ENCODE measurements at places on chromosomes 3 and 15.

DNA sequence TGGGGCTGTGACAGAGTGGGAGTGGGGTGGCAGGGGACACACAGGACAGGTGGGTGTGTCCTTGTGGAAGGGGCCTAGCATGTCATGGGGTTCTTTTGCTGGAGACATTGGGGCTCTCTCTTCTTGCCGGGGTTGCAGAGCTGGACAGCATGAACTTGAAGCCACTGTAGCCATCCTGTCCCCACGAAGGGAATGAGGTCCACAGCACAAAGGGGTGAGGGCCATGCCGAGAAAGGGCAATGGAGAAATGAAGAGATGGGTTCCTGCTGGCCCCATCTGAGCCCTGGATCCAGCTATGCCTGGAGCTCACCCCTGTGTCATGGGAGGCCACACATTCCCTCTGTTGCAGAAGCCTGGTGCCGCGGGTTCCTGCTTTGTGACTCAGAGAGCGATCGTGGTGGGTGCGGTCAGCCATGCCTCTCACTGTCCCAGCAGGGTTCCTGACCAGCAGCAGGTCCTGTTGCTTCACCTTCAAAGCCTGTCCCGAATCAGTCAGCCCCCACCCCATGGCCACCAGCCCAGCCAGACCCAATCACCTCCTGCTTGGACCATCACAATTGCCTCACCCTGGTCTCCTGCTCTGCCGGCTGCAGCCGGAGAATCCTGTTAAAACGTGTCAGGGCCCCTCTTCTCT is 50.0 kb downstream of the DNAJB8 start:
- DNase-seq: no peak

DNA sequence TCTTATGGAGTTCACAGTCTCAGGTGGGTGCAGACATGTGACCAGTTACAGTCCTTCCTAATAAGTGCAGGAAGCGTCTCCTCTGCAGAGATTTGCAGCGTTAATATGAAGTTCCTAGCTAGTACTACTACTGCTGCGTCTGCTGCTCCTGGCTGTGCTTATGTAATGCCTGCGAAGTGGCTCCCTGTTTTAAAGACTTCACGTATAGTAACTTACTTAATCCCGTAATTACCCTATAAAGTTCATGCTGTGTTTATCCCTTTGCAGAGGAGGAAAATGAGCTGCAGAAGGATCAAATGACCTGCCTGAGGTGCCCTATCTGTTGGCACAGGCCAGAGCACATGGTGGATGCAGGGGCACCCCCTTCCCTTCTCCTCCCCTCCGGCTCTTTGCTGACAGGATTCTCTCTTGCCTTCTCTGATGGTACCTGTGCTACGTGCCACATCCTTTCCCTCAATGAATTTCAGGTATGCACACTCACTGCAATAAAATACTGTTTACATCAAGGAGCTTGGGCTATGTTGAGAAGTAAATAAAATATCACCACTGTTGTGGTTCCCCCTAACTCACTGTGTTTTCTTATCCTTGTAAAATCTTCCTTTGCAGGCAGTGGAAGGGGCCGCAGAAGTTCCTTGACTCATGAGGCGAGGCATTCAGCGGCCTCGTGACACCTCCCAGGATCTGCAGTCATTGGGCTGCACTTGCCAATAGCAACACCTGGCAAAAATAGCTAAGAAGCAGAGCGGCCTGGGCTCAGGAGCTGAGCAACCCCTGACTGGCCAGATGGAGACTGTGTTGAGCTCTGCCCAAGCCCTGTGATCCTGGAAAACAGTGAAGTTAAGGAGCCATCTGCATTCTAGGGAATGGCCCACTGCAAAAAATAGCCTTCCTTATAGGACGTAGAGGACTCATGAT is 188.9 kb upstream of the ATP10A start:
- no peak for DNase-seq

DNA sequence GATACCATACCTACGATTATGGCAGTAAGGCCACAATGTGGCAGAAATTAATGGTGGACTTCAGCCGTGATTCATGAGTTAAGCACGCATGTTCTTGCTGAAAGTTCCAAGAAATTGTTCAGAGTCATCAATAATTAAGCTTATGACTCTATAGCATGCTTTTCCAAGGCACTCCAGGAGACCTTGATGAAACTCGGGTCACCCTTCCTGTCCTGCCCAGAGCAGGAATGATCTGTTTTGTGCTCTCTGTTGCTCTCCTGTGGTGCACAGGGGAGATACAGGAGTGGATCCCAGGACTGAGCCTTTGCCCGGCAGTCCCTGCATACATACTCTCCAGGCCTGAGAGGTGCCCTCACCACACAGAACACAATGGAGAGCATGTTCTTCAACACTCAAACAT is 141.6 kb upstream of the SLC2A2 start:
- DNase-seq: no peak

DNA sequence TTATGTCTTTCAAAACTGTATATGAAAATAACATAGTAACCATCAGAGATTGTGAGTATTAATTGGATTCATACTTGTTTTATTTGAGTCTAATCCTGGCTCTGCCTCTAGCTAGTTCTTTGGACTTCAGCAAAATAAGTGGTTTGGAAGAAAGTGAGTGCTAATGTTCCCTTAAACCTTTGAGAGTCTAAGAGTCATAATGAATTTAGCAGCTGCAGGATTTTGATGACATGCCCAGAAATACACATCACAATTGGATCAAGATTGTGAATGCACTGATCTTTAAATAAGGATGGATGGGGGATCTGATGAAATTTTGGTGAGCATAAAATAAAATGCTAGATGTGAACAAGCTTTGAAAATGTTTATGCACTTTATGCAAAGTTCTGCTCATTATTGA is 79.9 kb upstream of the FAM98B start:
- DNase-seq: no peak

DNA sequence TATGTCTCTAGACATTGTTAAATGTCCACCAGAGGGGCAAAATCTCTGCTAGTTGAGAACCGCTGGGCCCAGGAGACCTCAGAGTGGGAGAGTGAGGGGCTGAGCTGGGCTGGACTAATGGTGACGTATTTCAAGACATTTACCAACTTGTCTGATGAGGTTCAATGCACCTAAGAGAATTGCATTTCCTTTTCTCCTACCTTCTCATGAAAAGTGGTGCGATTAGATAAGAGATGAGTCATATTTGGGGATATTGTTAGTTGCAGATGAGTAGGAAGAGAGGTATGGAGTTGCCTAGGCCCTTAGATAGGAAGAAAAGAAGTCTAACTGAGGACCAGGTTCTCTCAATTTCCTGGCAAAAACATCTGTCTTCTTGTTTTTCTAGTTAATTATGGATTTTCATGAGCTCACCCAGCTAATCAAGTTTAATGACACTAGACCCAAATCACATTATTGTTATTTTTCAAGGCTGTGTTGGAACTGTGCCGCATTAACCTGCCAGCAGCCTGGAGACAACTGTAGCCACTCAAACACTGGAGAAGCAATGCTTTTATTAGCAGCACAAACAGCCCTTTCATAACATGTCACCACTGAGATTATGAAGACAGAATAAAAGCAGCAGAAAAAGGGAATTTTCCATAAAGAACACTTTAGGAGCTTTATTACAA is 144.2 kb downstream of the PDCD6IP start:
- DNase-seq: no peak

GRCh38 chr3:157775446-157775845 is 272.2 kb upstream of the VEPH1 start:
- DNase-seq: no peak

GRCh38 chr3:119433613-119434325 is 29.6 kb downstream of the TMEM39A start:
- DNase-seq: no peak

DNA sequence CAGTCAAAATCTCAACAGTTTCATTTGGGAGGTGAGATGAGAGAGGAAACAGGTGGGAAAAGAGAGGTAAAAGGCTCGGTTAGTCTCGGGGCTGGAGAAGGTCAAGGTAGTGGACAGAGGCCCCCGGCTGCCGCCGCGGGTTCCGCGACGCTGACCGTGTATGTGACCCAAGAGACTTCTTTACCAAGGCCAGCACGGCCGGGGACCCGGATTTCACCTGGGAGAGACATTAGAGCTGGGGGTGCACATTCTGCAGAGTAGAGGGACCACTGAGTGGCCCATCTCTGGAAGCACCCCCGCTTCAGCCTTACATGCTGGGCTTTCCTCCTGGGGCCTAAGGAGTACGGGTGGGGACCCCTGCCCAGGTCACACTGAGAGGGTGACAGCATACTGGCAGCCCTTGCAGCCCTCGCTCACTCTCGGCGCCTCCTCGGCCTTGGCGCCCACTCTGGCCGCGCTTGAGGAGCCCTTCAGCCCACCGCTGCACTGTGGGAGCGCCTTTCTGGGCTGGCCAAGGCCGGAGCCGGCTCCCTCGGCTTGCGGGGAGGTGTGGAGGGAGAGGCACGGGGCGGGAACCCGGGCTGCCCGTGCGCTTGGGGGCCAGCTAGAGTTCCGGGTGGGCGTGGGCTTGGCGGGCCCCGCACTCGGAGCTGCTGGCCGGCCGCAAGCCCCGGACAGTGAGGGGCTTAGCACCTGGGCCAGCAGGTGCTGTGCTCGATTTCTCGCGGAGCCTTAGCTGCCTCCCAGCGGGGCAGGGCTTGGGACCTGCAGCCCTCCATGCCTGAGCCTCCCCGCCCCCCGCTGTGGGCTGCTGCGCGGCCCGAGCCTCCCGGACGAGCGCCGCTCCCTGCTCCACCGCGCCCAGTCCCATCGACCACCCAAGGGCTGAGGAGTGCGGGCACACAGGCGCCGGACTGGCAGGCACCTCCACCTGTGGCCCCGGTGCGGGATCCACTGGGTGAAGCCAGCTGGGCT is 41.3 kb upstream of the RPL32 start:
- DNase-seq: no peak

- no peak for DNase-seq
Measured at GRCh38 chr3:99638167-99638948, at the start of gene COL8A1. Gene COL8A1, plus strand, starts transcription at chr3:99638594. Its CDS starts 152,089 bp downstream, at chr3:99790683.

DNA sequence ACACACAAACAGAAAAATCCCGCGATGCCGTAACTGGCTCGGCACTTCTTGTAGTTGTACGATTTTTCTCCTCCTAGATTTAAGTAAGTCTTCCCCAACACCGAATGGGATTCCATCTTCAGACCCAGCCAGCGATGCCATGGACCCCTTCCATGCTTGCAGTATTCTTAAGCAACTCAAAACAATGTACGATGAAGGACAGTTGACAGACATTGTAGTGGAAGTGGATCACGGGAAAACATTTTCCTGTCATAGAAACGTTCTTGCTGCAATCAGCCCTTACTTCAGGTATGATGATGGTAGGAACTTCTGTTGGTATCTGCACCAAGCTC is 763 bp downstream of the KBTBD8 start:
- no peak for DNase-seq

- peak; percentile 79 for DNase-seq
Measured at GRCh38 chr15:40344631-40345120, 3.9 kb upstream of the CCDC9B start.

DNA sequence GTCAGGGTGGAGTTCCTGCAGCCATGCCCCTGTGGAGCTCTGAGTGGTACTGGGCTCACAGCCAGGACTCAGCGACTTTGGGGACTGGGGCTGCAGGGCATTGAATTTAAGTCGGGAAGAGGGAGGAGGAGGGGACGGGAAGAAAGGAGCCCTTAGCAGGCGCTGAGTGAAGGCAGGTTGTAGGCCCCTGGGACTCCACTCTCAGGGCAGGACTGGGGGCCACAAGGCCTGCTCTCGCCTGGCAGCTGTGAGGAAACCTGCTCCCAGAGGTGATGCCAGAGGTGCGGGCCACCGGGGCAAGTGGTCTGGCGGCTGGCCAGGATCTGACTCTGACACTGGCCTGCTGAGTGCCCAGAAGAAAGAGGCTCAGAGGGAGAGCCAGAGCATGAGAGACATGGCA is 73.5 kb downstream of the EPHB3 start:
- DNase-seq: no peak

GRCh38 chr3:10274601-10275000 is 18.1 kb downstream of the GHRL start:
- no peak for DNase-seq

DNA sequence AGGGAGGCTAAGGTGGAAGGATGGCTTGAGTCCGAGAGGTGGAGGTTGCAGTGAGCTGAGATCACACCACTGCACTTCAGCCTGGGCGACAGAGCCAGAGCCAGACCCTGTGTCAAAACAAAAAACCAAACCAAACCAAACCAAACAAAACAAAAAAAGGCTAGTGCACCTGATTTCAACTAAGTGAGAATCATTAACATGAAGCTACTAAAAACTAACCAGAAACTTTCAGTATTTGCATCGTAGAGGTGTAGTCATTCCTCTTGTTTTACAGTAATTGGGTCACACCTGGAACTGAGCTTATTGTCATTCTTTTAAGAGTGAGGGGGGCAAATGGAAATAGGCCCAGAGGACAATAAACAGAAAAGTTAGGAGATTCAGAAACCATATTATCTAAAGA is 58.5 kb downstream of the ST6GAL1 start:
- no peak for DNase-seq

DNA sequence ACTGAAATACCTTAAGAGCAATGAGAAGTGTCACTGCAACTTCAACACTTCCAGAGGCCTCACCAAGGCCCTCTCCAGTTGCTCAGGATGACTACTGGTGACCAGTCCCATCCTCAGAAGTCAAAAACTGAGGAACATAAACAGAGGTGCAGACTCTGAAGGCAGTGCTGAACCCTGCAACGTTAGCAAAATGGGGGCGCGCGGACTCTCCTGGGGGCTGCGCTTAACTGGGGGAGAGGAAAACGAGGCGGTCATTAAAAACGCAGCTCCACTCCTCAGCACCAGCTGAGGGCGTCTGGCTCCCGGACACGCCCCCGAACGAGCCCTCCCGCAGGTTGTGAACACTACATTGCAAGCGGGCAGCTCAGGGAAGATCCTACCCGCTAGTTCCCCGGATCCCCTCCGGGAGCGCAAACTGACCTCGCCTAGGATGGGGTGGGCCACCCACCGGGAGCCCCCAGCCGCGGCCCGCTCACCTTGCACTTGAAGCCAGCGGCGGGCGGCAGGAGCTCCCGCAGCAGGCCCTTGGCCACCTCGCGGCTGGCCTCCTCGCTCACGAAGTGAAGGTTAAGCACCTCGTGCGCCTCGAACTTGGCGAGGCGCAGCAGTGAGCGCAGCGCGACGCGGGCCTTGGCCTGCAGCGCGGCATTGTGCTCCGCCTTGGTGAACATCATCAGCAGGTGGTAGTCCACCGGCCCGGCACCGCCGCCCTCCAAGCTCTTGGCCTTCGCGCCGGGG is 711 bp downstream of the XXYLT1 start:
- DNase-seq: peak; percentile 34

DNA sequence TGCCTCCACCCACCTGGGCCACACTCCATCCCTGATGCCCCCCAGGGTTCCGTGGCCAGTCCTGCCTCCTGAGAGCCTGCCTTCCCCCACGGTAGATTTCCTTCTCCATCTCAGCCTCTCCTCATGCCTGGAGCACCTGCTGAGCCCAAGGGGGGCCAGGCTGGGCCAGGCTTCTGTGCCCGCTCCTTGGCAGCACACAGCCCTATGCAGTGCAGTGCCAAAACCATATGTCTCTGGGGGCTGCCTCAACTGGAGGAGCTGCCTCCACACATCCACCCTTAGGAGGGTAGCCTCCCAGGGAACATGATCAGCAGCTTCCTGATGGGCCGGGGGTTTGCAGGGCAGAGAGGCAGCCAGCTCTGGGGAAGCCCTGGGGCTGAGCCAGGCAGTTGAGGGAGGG is 24.6 kb upstream of the GATA2 start:
- DNase-seq: no peak

GRCh38 chr3:189797103-189797750 is 166.0 kb downstream of the TP63 start:
- DNase-seq: no peak

GRCh38 chr3:46477145-46477544 is 12.4 kb upstream of the LTF start:
- DNase-seq: no peak

Measured in NCI-H1694 treated with DMSO at 0.1 percent for 48 hours (cell line).